Suprapubic skin (tissue), 4 donors: ENCODE measurements at places on chromosomes 12 and 14.

- DNase-seq, result no peak
Measured at GRCh38 chr12:52228366-52228765, 4.7 kb upstream of the KRT7 start.

GRCh38 chr14:60514741-60515491 lies 6.0 kb downstream of the SIX6 start:
- DNase-seq, result no peak

GRCh38 chr14:31930493-31931240 lies 146.4 kb upstream of the ARHGAP5 start:
- no peak for DNase-seq

DNA sequence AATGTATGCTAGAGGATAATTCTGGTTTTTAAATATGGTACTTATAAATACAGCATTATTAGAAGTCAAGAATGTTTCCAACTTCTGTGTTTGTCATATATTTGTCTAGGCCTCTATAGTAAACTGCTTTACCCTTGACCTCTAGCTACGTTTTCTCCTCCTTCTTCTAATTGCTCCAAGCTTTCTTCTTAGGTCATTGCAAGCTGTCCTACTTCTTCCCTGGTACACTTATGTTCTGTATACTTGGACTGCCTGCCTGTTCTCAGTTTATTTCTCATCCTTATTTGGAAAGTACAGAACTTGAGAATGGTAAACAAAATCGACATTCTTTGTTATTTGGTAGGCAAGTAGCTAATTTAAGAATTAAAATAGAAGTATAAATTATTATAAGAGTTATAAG lies 23.9 kb upstream of the ATP2B1 start:
- DNase-seq, result no peak

DNA sequence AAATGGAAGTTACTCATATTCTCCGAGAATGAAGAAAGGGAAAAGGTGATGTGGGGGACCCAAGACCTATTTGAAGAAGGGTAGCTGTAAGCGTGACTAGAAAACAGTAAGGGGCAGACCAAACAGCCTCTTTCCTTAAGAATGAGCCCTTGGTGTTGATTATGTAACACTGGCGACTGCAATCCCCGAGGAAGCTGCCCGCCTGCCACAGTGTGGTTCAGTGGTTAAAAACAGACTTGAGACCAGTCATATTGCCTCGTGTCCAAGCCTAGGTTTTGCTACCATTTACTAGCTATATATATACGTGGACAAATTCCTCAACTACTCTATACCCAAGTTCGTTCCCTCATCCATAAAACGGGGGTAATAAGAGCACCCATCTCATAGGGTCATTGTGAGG lies 49.1 kb downstream of the SSPN start:
- no peak for DNase-seq

DNA sequence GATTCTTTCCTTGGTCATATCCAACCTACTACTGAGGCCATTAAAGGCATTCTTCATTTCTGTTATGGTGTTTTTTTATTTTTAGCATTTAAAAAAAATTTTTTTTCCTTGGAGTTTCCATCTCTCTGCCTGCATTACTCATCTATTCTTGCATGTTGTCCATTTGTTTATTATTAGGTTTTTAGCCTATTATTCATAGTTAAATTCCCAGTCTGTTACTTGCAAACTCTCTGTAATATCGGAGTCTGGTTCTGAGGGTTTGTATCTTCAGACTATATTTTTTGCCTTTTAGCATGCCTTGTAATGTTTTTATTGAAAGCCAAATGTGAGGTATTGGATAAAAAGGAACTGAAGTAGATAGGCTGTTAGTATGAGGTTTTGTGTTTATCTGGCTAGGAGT lies 284.3 kb downstream of the FUT8 start:
- DNase-seq, result no peak

DNA sequence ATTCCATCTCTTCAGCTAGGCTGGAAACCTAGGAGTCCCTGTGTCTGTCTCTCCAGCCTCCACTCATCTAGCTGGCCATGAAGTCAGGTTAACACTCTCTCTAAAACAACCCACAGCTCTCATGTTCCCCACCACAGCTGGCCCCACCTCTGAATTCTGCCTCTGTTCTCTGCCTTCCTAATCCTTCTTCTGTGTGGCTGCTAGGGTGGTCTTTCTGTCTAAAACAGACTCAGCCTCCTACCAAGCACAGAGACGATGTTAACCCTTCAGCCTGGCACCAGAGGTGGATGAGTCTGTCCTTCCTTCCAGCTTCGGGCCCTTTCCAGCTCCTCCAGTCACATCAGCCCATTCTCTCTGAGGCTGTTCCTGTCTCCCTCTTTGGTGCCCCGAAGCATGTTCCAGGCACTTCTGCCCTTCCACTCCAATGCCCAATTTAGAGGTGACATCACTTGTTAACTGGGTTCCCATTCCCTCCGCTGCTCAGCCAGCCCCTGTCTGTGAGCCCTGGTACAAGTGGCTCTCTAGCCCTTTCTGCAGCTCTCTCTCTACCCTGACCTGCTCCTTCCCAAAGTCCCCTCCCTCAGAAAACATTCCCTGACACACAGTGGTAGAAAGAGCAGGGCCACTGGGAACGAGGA lies 9.1 kb downstream of the FIGNL2 start:
- DNase-seq, result no peak

- DNase-seq, result no peak
Measured at GRCh38 chr12:22409377-22410164, 75.1 kb upstream of the ST8SIA1 start.

DNA sequence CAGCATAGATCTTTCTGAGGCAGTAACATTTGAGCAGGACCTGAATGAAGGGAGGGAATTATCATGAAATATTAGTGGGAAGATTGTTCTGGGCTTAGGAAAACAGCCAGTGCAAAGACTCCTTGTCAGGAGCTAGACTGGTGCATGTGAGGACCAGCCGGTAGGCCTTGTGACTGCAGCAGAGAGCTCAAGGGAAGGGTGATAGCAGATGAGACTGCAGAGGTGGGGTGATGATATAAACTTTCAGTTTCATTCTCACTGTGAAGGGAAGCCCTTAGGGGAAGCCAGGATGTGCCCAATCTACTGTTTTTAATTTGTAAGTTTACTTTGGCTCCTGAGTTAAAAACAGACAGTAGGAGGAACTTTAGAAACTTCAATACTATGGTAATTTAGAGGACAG lies 12.4 kb downstream of the IL22 start:
- no peak for DNase-seq

GRCh38 chr12:127803545-127803944 lies 463.4 kb upstream of the TMEM132C start:
- DNase-seq, result no peak

GRCh38 chr12:12315838-12316237 lies 34.2 kb downstream of the MANSC1 start:
- DNase-seq, result no peak

GRCh38 chr12:118979763-118980406 lies 1.5 kb upstream of the SRRM4 start:
- no peak for DNase-seq

GRCh38 chr12:123621619-123622530 lies 11.6 kb downstream of the EIF2B1 start:
- DNase-seq, result no peak

DNA sequence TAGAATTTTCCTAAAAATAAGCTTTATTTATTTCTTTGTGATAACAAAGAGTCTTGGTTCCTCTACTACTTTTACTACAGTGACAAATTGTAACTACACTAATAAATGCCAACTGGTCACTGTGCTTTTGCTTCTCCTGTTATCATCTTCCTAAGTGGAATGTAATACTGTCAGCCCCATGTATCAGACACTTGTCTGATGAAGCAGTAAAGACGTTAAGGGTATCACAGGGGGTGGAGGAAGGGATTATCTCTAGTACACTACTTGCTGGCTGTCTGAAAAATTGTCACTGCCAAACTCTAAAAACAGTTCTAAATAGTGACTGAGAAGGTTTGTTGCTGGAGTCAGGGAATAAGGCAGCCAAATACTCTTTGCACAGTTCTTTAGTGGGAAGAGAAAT lies 11.3 kb downstream of the ASB8 start:
- DNase-seq, result no peak

GRCh38 chr14:43803076-43803689 lies 703.9 kb downstream of the FSCB start:
- DNase-seq, result no peak

DNA sequence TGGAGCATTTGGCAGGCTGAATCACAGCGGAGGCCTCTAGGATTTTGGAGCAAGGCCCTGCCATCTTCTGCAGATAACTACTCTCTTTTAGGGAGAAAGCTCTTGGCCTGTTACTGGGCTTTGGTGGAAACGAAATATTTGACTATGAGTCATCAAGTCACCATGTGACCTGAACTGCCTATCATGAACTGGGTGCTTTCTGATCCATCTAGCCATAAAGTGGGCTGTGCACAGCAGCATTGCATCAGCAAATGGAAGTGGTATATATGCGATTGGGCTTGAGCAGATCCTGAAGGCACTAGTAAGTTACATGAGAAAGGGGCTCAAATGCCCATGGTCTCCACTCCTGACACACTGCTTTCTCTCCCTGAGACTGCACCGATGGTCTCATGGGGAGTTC lies 21.1 kb downstream of the GYS2 start:
- DNase-seq, result no peak

DNA sequence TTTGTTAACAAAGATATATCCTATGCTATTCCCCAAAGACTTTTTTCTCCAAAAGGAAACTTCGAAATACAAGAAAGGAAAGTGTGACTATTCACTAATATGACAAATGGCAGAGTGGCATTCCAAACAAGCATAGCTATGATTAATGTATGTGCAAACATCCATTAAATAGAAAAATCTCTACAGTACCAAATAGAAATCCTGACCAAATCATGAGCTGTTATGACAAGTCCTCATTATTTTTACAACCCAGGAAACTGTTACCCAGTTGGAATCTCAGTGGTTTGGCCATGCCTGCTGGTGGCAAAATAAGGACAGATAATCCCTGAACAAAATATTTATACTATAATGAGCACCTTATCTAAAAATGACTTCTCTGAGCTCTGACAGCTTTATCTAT lies 202.1 kb downstream of the SEC23A start:
- no peak for DNase-seq

GRCh38 chr12:100959481-100959880 lies 164.9 kb downstream of the ANO4 start:
- DNase-seq, result no peak

DNA sequence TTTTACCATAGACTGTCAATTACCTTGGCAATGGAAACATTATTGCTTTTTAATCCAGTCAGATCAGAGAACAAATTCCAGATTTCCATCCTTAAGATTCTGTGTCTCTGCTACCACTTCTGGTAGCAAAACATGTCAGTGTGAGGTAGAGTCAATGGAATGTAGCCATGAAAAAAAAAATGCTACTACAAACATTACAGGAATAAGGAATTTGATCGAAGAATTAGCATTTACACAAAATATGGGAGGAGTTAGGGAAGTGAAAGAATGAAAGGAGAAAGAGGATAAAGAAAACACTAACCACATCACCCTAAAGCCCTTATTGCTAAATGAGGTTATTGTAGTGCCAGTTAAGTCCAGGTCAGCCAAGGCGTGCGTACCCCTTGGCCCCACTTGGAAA lies 9.2 kb downstream of the MED21 start:
- no peak for DNase-seq

GRCh38 chr14:57834001-57834598 lies 31.8 kb downstream of the SLC35F4 start:
- no peak for DNase-seq

GRCh38 chr14:56798447-56799342 lies 11.6 kb downstream of the OTX2 start:
- DNase-seq, result no peak

GRCh38 chr12:3273409-3273853 lies 196.3 kb downstream of the TSPAN9 start:
- DNase-seq, result no peak

GRCh38 chr12:120783197-120783596 lies 57.6 kb downstream of the ACADS start:
- no peak for DNase-seq

GRCh38 chr12:76746516-76746915 lies 17.4 kb upstream of the ZDHHC17 start:
- no peak for DNase-seq

- no peak for DNase-seq
Measured at GRCh38 chr14:91614187-91614586, 104.1 kb upstream of the PPP4R3A start.

GRCh38 chr12:47112679-47113078 lies 32.9 kb upstream of the AMIGO2 start:
- no peak for DNase-seq

- no peak for DNase-seq
Measured at GRCh38 chr14:68172627-68173026, 353.0 kb downstream of the RAD51B start.

DNA sequence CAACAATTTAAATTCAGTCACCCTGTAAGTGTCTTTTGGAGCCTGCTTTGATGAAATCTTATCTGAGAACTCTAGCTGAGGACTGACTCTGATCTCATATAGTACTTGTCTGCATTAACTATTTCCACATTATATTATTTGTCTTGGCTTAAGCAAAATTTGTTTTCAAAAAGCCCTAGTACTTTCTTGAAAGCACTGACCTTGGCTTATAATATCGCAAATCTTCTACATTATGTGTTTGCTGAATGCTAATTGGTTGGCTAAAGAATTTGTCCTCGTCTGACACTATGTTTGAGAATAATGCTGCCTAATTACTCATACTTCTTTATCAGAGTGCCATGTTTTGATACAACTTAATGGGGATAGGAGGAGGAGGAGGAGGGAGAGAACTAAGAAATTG lies 46.9 kb upstream of the FLRT2 start:
- DNase-seq, result no peak

DNA sequence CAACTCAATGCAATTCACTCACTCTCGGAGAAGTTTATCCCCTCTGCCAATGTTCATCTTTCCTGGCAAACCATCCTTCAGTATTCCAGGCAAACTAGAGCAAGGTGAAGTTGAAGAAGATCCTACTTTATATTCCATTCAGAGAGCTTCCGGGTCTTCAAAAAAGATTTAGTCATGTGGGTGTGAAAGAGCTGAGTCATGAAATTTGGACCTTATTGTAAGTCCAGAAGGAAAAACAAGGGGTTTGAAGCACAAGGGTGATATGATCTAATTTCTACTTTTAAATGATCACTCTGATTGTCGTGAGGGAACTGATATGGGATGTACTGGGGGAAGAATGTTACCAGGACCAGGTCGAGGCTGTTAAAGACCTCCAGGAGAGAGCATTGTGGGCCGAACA lies 2.8 kb upstream of the PRH2 start:
- DNase-seq, result no peak

DNA sequence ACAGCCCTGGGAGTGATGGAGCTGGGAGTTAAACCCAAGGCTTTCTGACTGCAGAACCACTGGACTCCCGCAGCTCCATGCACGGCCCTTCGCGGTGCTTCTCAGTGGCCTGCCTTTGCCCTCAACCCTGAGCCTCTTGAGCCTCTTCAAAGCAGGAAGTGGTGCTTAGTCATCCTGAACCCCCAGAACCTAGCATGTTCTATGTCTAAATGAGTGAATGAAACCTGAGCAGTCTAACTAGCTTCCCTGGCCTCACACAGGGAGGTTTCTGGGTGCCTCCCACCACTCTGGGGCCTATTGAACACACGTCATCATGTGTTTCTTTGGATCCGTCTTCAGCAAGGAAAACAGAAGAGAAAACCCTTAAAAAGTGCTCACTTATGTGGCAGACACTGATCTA lies 117.9 kb upstream of the SFSWAP start:
- DNase-seq, result no peak

GRCh38 chr14:29220072-29220471 lies 453.5 kb downstream of the FOXG1 start:
- DNase-seq, result no peak

- DNase-seq, result no peak
Measured at GRCh38 chr12:132173135-132174014, 29.1 kb downstream of the NOC4L start.

GRCh38 chr12:110896559-110896958 lies 23.8 kb downstream of the MYL2 start:
- DNase-seq, result no peak
